ENCODE measurements at places on chromosomes 6 and 20.

DNA sequence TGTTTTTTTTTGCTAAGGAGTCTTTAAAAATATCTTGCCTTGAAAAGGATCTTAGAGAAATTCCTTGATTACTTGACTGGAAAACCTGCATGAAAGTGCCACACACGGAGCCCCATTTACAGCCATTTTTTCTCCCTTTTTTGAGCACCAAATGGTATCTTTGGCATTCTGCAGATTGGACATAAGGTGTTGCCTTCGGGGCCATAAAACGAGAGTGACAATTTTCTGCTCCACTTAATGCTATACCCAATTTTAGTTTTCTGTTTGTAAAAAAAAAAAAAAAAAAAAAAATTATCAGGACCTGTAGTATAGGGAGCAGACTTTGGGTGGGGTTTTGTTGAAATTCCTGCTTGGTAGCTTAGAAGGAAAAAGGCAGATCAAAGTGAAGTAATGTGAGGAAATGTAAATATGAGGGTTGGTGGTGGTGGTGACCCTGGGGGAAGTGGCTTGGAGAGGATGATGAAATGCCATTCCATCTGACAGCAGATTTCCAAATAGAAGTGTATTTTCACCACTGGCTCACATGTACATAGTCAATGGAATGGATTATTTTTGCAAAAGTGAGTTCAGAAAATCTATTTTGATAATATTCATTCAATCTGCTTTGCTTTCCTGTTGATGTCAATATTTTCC is 212.1 kb upstream of the SOX4 start:
- DNase-seq, result no peak

GRCh38 chr6:72560721-72561593 is 60.9 kb upstream of the KCNQ5 start:
- DNase-seq, result no peak

- no peak for DNase-seq
Measured at GRCh38 chr6:15266423-15266996, 20.6 kb downstream of the JARID2 start.

DNA sequence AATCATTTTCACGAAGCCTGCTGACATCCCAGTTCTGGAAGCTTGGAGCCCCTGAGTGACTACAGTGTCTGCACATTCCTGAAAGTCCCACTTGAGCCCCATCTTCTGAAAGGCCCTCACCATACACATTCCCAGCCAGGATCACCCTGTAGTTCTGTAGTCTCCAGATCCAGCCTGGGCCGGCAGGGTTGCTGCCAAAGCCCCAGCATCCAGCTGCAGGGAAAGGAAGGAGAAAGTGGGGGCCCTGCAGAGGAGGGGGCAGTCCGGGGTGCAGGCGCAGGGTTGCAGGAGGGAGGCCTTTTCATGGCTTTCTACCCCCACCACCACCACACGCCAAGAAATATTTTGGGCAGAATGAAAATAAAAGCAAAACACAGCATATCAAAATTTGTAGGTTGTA is 26.0 kb downstream of the MDFI start:
- DNase-seq, result no peak

DNA sequence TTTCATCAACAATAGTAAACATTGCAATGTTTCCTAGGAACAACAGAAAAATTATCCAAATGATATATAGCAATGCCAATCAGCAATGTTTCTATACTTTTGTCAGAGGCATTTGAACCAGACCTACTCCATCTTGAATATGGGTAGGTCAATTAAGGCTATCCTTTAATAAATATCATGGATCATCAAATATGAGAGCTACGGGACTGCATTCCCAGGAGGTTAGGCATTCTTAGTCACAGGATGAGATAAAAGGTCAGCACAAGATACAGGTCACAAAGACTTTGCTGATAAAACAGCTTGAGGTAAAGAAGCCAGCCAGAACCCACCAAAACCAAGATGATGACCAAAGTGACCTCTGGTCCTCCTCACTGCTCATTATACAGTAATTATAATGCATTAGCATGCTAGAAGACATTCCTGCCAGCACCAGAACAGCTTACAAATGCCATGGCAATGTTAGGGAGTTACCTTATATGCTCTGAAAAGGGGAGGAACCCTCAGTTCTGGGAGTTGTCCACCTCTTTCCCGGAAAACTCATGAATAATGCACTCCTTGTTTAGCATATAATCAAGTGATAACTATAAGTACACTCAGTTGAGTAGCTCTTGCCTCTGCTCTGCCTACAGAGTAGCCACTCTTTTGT is 8.6 kb upstream of the SERPINB6 start:
- no peak for DNase-seq

DNA sequence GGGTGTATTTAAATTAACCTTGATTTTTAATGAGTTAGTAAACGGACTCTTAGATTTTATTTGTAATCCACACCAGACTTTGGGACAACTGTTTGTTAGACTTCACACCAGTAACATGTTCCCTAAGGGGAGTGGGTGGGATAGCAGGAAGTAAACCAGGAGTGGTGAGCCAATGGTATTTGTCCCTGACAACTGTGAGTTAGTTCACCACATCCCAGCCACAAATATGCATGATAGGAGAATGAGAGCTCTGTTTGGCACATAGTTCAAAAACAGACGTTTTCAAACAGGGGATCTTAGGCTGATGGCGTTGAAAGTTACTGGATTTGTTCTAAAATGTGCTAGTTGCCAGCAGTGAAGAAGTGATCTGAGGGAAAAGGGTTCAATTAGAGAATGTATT is 18.7 kb upstream of the COL10A1 start:
- no peak for DNase-seq

DNA sequence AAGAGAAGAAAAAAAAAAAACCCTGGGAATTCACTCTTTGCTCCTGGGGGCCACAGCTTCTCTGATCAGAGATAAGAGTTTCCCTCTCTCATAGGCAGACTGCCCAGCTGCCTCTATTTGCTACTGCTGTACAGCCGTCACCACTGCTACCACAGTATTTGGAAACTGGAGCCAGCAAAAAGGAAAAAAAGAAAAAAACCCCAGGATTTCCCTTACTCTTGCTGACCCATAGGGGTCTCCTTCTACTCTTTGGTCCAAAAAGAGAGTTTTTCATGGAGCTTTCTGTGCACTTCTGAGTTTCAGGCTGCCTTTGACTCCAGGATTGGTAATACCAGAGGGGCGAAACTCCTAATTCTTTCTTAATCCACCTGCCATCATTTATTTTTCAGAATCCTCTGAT is 89.7 kb downstream of the MDGA1 start:
- DNase-seq, result no peak

DNA sequence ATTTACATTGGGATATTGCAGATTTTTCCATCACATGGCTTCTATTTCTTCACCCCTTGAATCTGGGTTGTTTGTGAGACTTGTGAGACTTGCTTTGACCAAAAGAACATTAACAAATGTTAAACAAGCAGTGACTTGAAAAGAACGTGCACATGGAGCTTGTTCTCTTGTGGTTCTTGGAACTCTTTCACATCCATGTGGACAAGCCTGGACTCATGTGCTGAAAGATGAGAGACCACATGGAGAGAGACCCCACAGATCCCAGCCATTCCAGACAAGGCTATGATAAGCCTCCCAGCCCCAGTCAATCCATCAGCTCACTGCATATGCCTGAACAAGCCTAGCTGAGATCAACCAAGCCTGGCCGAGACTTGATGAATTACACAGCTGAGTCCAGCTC is 1365.7 kb upstream of the GJE1 start:
- no peak for DNase-seq

DNA sequence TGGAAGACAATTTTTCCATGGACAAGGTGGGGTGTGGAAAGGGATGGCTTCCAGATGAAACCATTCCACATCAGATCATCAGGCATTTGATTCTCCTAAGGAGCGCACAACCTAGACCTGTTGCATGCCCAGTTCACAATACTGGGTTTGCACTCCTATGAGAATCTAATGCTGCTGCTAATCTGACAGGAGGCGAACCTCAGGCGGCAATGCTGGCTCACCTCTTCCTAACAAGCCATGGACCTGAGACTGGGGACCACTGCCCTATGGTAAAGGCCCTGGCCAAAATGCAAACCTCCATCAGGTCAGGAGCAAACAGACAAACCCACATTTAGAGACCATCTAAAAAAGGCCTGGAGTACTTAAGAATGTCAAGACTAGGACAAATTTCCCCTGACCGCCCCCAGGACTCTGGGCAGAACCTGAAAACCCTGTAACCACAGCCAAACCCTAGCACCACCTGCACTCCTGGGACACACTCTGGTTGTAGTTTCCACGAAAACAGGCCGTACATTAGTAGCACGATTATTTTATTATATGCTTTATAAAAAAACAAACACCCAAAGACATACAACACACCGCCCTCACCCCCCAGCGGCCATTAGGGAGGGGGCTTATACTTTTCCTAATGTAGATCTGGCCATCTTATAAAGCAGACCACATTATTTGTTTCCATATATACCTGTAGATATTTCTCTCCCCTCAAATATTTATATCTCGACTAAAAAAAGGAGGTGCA is 27.3 kb downstream of the SNX5 start:
- no peak for DNase-seq

DNA sequence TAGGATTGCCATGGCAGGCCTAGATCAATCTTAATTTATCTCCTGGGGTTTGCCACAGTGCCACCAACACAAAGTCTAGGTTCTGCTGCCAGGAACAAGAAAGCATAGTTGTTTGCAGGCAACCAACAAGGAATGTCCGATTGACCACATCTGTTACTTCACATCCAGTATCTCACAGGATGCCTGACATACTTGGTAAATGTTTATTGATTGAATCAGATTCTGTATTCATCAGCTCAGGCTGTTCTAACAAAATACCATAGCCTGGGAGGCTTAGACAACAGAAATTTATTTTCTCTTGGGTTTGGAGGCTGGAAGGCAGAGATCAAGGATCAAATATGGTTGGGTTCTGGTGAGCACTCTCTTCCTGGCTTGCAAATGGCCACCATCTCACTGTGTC is 26.3 kb upstream of the MC3R start:
- no peak for DNase-seq

DNA sequence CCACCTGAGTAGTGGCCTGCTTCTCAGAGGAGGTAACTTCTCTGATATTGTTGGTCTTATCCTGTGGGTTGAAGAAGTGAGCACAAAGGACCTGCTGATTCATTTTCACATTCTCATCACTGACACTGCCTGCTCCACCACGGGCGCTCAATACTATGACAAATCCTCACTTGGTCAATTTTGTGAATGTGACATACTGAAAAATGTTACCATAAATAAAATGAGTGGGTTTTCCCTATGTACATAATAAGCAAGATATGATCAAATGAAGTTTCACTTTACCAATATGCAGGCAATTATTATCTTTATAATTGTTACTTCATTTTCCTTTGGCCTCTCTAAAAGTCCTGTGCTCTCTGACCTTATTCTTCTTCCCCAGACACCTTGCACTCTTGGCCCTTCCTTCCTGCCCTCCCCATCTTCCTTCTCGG is 71.5 kb upstream of the RIPOR2 start:
- DNase-seq, result no peak

- no peak for DNase-seq
Measured at GRCh38 chr6:169589699-169590257, 112.1 kb downstream of the WDR27 start.

DNA sequence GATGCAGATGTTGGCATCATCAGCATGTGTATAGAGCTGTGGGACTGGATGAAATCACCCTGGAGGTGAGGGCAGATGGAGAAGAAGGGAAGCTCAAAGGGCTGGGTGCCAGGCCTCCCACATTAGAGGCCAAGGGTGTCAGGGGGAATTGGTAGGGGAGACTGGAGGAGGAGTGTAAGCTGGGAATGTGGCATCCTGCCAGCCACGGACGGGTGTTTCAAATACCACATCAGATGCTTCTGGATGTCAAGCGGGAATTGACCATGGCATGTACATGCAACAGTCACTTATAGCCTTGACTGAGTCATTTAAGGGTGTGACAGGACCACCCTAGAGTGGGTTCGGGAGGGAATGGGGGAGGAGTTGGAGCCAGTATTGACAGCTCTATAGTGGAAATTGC is 9.6 kb downstream of the ERGIC3 start:
- DNase-seq, result no peak

GRCh38 chr6:41784581-41785171 is 2.8 kb upstream of the TOMM6 start:
- DNase-seq, result no peak

DNA sequence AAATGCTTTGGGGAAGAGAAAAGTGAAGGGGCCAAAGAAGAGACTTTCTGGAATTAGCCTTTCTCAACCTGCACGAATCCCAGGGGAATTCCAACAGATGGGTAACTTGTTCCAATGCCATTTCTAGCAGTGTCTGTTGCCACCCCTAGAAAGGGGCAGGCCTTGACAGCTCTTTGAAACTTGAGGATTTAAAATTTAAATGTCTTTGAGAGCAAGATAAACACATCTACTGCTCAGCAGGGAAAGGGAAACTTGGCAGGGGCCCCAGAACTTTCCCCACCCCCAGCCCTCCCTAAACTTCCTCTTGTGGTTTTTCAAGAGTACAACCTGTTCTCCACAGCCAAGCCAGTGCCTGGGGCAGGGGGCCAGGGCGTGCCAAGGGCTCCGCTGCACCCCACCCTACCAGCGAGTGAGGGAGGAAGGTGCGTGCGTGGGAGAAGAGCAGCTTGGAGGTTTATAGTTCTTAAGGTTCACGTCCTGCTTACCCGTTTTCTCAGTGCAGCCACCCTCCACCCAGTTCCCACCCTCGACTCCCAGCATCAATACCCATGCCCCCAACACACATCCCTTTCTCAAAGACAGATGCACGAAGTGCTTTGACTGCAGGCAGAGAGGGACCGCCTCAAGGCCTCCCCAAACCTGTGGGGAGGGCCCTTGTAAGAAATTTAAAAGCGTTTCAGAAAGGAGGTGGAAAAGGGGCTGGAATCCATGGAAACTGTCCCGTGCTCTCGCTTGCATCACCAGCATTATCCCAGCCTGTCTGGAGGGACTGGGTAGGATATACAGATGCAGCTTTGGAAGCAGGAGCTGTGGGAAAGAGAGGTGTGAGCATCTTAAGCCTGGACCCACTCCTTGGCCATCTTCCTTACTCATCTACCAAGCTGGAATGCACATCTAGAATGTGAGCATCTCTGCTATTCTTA is 4.5 kb upstream of the TAF8 start:
- peak; percentile 81 for DNase-seq

- DNase-seq, result no peak
Measured at GRCh38 chr6:129592516-129593232, 117.3 kb downstream of the ARHGAP18 start.

- DNase-seq, result no peak
Measured at GRCh38 chr6:87444362-87444761, 28.4 kb upstream of the SLC35A1 start.

- DNase-seq, result no peak
Measured at GRCh38 chr6:102389994-102390393, 996.5 kb downstream of the GRIK2 start.

DNA sequence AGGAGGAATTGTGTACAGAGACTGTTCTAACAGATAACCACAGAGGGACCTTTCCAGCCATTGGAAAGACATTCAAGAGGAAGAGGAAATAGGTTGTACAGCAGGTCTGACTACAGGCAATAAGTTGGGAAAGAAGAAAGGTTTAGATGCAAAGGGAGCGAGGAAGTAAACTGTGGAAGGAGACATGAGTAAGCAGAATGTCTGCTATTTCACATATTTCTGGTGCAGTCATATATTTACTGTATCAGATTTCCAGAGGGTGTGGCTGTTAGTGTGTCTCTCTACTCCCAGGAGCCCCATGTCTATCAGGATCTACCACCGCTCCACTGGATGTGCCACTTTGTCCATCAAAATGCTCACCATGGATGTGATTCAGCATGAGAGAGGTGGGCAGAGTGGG is 25.9 kb downstream of the MRS2 start:
- no peak for DNase-seq
